ENCODE measurements at places on chromosomes 2 and 18. TPM values are rescaled to one million over a fixed set of nuclear protein-coding genes. Genes with fewer than 3 reads are reported as not detected.
A peak's percentile ranks its signal among the peaks of the same experiment; 100 is the strongest.

DNA sequence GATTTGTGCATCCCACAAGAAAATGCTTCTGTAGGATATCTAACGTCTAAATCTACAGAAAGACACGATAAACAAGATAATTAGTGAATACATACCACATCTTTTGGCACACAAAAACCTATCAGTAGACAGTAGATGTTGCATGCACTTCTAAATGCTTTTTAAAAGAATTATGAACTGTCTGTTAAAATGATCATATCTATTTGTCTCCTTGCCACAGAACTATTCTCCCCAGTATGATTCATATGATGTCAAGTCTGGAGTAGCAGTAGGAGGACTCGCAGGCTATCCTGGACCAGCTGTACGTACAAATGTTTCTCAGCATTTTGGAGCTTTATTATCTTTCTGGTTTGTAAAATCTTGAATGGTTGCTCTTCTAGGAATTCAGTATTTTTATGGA lies 12.7 kb downstream of the COL3A1 start:
- no peaks in the 10 kb centered on the region for H3K27me3 ChIP-seq
- H3K27ac ChIP-seq: no peak overlapping the region
- DNase-seq: no peak
- no peak overlapping the region for H3K4me3 ChIP-seq

DNA sequence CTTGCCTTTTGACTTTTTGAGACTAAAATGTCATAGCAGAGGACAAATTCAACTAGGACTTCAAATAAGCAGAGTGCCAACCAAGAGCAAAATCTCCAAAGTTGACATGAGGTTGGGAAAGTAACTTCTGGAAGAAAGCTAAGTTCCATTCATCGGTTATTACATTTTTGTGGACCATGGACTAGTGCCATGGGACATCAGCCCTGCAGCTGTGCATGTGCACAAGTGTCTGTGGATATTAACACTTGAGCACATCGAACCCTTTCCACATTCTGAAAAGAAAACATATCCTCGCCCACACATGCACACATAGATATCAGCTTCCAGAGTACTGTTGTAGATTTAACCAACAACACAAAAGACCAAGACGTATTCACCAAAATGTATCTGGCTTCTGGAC lies 262.6 kb downstream of the NYAP2 start:
- no peak overlapping the region for H3K4me3 ChIP-seq
- DNase-seq: no peak
- no peak overlapping the region for H3K27ac ChIP-seq
- H3K4me1 ChIP-seq: peaks cover 7% of the 10 kb centered on the region
- no peaks in the 10 kb centered on the region for H3K36me3 ChIP-seq

GRCh38 chr2:70891572-70892357 lies 43.9 kb upstream of the ATP6V1B1 start:
- no peak overlapping the region for H3K4me3 ChIP-seq
- peaks cover 100% of the 10 kb centered on the region for H3K27me3 ChIP-seq
- H3K4me1 ChIP-seq: peaks cover 27% of the 10 kb centered on the region
- H3K27ac ChIP-seq: no peak overlapping the region

DNA sequence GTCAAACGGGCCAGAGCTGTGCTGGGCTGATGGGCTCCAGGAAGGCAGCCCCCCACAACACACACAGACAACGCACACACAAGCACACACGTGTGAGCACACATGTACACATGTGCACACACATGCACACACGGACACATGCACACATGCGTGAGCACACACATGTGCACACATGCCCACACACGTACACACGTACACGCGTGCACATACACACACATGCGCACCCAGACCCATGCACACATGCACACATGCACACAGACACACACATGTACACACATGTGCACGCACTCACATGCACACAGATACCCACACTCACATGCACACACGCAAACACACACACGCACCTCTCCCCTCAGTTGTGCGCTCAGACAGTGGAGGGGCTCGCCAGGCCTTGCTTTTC lies 31.2 kb upstream of the HPCAL1 start:
- DNase-seq: no peak
- no peaks in the 10 kb centered on the region for H3K36me3 ChIP-seq
- no peak overlapping the region for H3K4me3 ChIP-seq
- H3K4me1 ChIP-seq: peaks cover 3% of the 10 kb centered on the region

- no peaks in the 10 kb centered on the region for H3K27me3 ChIP-seq
- no peak for DNase-seq
- no peaks in the 10 kb centered on the region for H3K36me3 ChIP-seq
- H3K4me1 ChIP-seq: no peaks in the 10 kb centered on the region
- no peak overlapping the region for H3K4me3 ChIP-seq
These were observed 73.3 kb upstream of the KLF7 start for GRCh38 chr2:207238831-207239701.

- H3K4me3 ChIP-seq: peak overlapping the region; percentile 88
- H3K4me1 ChIP-seq: peaks cover 51% of the 10 kb centered on the region
- H3K36me3 ChIP-seq: no peaks in the 10 kb centered on the region
- DNase-seq: peak; percentile 49
- H3K27me3 ChIP-seq: no peaks in the 10 kb centered on the region
These were observed 23.2 kb upstream of the ZNF516 start for GRCh38 chr18:76518123-76518859.

DNA sequence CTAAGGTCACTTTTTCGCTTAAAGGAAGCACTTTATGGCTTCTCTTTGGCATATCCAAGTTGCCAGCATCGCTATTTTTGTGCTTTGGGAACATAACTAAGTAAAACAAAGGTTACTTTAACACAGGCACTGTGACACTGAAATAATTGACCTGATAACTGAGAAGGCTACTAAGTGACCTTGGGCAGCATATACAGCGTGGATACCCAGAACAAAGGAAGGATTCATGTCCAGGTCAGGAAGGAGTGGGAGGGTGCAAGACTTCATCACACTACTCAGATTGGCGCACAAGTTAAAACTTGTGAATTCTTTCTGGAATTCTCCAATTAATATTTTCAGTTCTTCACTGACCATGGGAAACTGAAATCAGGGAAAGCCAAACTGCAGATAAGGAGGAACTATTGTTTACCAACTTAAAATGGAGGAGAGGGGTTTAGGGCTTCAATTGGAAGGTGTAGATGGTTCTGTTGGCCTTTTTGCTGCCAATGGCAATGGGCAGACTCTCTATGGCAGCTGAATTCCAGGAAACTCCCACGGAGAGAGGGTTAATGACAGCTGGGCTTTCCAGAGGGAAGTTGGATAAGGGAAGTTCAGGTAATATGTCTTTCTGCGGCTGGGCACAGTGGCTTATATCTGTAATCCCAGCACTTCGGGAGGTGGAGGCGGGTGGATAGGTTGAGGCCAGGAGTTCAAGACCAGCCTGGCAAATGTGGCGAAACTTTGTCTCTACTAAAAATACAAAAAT lies 45.3 kb downstream of the COMMD1 start:
- peaks cover 25% of the 10 kb centered on the region for H3K4me1 ChIP-seq
- no peak overlapping the region for H3K27ac ChIP-seq
- DNase-seq: no peak
- H3K27me3 ChIP-seq: no peaks in the 10 kb centered on the region

DNA sequence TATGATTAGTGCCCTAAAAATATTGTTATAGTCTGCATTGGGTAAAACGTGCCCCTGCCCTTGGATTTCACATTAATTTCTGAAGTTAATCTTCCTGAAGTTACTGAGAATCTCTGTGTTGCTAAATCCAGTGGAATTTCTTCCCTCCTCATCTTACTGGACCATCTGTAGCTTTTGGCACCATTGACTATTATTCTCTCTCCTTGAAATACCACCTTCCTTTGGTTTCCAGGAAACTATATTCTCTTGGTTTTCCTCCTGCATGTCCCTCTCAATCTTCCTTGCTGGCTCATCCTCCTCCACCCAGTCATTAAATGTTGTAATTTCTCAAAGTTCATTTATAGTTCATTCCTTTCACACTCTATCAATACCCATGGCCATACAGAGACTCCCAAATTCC lies 110.6 kb upstream of the SLC35G4 start:
- no peaks in the 10 kb centered on the region for H3K27me3 ChIP-seq
- H3K27ac ChIP-seq: no peak overlapping the region
- DNase-seq: no peak
- H3K4me3 ChIP-seq: no peak overlapping the region
- no peaks in the 10 kb centered on the region for H3K36me3 ChIP-seq

GRCh38 chr2:179594268-179595112 lies 266.9 kb downstream of the ZNF385B start:
- no peaks in the 10 kb centered on the region for H3K4me1 ChIP-seq
- H3K36me3 ChIP-seq: no peaks in the 10 kb centered on the region
- no peak overlapping the region for H3K4me3 ChIP-seq
- H3K27me3 ChIP-seq: no peaks in the 10 kb centered on the region
- H3K27ac ChIP-seq: no peak overlapping the region
- DNase-seq: no peak

DNA sequence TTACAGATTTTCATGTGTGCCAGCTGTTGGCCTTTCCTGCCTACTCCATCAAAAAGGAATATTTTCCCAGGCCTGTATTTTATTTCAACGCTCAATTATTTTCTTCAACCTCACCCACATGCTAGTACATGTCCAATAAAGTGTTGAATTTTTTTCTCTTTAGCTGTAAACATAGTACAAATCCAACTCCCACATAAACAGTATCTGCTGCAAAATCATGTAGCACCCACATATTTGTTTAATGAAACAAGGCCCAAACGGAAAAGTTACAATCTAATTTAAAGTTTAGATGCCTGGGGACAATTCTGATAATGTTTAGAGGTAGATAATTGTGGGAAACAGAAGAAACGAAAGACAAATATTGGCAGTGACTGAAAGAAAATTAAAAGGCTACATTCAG lies 275.4 kb upstream of the ACVR2A start:
- H3K4me1 ChIP-seq: no peaks in the 10 kb centered on the region
- no peak for DNase-seq

Gene UCN
- total RNA-seq: 1.6 TPM

DNA sequence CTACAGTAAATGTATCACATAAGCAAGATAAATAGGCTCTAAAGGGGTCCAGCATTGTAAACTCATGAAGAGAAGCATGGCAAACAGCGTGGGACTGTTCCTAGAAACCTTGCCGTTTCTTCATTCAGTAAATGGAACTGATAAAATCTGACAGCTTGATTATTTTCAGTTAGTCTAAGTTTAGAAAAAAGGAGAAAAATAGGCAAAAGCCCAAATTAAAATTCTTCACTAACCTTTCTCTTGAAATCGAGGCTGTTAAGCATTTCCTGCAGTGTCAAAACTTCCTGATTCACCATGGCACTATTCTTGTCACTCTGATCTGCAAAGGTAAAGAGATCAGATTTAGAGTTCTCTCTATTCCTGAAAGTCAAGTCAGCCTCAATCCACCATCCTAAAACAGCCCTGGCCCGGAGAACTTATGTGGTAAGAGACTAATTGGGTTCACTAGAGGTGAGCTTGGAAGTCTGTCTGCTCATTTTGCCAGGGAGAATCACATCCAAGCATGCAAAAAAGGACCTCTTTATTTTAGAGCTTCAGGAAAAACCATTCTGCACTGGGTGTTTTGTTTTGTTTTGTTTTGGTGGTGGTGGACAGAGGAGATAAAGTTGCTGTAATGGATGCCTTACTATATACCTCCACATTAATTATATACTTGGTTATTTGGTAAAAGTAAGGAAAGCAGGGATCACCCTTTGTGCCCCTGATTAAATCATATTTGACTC lies 52.4 kb upstream of the STAT1 start:
- no peaks in the 10 kb centered on the region for H3K27me3 ChIP-seq
- H3K4me1 ChIP-seq: no peaks in the 10 kb centered on the region
- H3K4me3 ChIP-seq: no peak overlapping the region
- no peaks in the 10 kb centered on the region for H3K36me3 ChIP-seq
- no peak overlapping the region for H3K27ac ChIP-seq

Gene TWIST2
- 0.96 TPM for total RNA-seq

- peaks cover 19% of the 10 kb centered on the region for H3K4me1 ChIP-seq
- no peaks in the 10 kb centered on the region for H3K36me3 ChIP-seq
- H3K4me3 ChIP-seq: no peak overlapping the region
- H3K27me3 ChIP-seq: no peaks in the 10 kb centered on the region
- DNase-seq: no peak
- H3K27ac ChIP-seq: no peak overlapping the region
These were observed 268.6 kb downstream of the CYRIA start for GRCh38 chr2:16396986-16397385.

DNA sequence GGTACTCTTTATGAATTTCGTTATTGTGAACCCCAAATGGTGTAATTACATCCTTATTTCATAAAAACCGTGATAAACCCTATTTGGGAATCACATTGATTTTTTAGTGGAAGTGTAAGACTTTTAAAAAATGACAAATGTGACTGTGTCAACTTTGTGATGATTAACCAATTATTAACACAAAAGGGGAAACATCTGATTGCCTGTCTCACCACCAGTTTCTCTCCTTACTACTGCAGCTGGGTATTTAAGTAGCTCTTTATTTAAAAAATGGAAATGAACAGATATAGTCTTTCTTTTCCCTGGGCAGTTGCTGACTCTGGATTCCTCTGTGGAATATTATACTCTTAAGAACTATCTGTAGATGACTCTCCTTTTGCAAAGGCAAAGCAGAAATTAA lies 11.6 kb upstream of the RPE start:
- no peak for DNase-seq
- H3K36me3 ChIP-seq: no peaks in the 10 kb centered on the region
- H3K4me1 ChIP-seq: no peaks in the 10 kb centered on the region
- no peak overlapping the region for H3K4me3 ChIP-seq
- H3K27ac ChIP-seq: no peak overlapping the region

GRCh38 chr2:60569680-60570111 lies 16.2 kb upstream of the BCL11A start:
- no peaks in the 10 kb centered on the region for H3K36me3 ChIP-seq
- H3K4me3 ChIP-seq: no peak overlapping the region
- no peak for DNase-seq
- peaks cover 1% of the 10 kb centered on the region for H3K27me3 ChIP-seq
- H3K4me1 ChIP-seq: no peaks in the 10 kb centered on the region

DNA sequence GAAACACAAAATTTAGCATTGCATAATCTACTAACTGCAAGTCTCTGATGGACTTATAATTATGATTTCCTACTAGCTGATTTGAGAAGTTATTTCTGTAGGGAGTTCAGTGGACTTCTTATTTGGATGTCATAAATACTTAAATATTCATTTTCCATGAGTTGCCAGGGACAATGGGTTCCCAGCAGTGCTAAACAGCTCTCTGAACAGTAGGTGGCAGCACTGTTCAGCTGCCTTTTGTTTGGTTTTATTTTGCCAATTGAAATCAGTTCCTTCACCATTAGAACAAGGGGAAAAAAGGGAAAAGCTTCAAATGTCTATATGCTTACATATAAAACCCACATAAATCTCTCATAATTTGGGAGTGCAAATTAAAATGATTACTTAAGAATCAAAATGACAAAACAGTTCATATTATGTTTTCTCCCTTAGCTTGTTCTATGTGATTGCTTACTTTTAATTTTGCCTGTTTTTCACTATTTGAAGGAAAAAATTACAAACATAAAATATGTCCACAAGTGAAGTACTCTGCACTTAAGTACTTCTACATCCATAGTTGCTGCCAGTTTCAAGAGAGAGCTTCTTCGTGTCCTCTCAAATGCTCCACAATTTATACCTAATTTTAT lies 898.9 kb downstream of the CPS1 start:
- H3K27ac ChIP-seq: peak overlapping the region; percentile 32
- DNase-seq: peak; percentile 53
- no peaks in the 10 kb centered on the region for H3K27me3 ChIP-seq
- H3K4me3 ChIP-seq: peak overlapping the region; percentile 22
- H3K4me1 ChIP-seq: peaks cover 21% of the 10 kb centered on the region

Gene GCA
- 11.3 TPM for total RNA-seq

Gene ZNF532
- total RNA-seq: 180 TPM

Gene IMP4
- total RNA-seq: 69.1 TPM
